ENCODE measurements at places on chromosomes 5 and 9.

GRCh38 chr5:79143684-79144379 lies 32.2 kb downstream of the BHMT start:
- ATAC-seq: no peak

- ATAC-seq: peak; percentile 57
Measured at GRCh38 chr5:133130387-133131118, 78.7 kb downstream of the HSPA4 start.

- no peak for ATAC-seq
Measured at GRCh38 chr9:70135176-70135575, 91.5 kb downstream of the MAMDC2 start.

DNA sequence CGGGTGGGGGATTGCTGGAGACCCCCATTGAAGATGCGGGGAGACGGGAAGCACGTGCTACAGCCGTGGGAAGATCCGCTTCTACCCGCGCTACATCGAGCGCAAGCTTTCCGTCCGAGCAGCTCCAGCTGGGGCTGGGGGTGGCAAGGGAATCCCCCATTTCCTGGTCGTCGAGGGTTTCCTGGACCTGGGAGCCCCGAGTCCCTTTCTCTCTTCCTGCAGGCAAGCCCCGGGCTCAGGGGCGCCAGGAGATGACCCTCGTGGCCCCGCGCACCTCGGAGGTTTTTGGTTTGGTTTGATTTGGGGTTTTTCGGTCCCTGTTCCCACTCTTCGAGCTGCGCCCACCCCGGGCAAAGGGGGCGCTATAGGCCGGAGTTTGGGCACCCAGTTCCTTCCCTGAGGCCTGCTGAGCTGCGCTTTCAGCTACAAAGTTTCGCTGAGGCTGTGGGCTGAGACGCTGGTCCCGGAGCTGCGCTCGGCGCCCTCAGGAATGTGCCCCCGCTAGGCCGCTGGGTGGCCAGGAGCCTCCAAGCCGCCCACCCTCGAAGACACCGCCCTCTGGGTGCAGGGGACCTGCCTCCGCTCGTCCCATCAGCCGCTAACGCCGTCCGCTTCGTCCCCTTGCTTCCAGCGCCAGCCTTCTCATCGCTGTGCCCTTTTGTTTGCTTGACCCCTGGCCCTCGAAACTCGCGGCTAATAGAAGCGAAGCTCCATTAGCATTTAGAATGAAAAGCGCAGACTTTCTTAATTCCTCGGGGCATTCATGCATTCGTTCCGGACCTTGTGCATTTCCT lies 2.9 kb downstream of the NR4A3 start:
- no peak for ATAC-seq

- ATAC-seq: no peak
Measured at GRCh38 chr5:40022057-40022456, 597.3 kb upstream of the DAB2 start.

GRCh38 chr5:83750749-83751148 lies 30.1 kb upstream of the HAPLN1 start:
- no peak for ATAC-seq

DNA sequence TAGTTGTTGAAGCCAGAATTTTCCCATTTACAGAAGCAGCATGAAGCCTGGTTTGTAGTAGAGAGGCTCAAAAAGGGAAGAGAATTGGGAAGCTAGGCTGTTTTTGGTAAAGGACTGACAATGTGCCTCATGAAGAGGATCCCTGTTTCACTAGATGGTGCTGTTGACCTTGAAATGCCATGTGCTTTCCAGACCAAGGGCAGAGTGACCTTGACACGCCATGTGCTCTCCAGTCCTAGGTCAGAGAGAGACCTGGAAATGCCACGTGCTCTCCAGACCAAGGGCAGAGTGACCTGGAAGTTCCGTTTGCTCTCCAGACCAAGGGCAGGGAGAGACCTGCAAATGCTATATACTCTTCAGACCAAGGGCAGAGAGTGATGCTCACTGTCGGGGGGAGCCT lies 32.0 kb downstream of the UNC13B start:
- no peak for ATAC-seq

GRCh38 chr9:21266733-21267484 lies 27.1 kb upstream of the IFNA14 start:
- no peak for ATAC-seq

DNA sequence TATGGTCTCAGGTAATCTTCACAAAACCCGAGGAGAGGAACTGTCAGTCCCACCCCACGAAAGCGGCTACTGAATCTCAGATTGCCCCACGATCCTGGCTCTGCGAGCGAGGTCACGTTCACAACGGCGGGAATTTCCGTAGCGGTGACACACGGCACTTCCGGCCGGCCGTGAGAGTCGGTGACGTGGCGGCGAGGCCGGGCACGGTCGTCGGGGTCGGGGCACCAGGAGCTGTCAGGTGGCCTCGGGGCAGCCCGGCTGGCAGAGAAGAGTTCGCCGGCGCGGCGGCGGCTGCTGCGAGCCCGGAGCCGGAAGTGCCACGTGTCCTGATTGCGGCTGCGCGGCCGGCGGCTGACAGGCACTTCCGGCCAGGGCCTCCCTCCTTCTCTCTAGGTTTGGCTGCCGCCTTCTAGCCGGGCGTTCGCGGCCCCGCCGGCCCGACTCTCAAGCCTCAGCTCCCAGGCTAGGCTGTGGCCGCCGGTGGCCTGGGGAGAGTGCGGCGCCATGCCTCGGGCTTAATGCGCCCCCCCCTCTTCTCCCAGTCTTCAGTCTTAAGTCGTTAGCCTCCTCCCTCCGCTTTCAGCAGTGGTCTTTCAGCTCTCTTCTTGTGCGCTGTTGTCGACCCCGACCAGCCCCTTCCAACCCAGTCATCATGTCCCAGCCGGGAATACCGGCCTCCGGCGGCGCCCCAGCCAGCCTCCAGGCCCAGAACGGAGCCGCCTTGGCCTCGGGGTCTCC lies at the start of gene SEC24A:
Gene SEC24A, plus strand, starts transcription at position 361 of the 738 bp plus-strand sequence. Its CDS starts 292 bp downstream, at position 653.
- peak; percentile 91 for ATAC-seq

DNA sequence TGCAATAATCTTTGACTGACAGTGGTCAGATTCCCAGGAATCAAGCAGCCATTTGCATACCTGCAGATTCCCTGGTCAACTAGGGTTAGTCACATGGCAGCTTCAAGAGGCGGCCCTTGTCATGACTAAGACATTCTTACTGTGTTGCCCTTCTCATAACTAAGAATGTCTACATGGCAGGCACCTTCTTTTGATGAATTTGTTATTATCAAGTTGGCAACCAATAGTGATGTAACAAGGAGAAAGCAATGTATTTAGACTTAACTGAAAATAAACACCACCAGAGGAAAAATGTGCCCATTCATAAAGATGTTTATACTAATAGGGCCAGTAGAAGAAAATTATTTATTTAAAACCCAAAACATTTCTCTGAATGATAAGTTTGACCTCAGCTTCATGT lies 215.6 kb downstream of the TLE1 start:
- ATAC-seq: no peak

- ATAC-seq: peak; percentile 39
Measured at GRCh38 chr9:124291801-124292396, 34.1 kb downstream of the NEK6 start.

- ATAC-seq: no peak
Measured at GRCh38 chr5:115068239-115069086, 101.2 kb downstream of the TRIM36 start.

- ATAC-seq: no peak
Measured at GRCh38 chr5:178285399-178286225, 53.0 kb upstream of the PHYKPL start.

DNA sequence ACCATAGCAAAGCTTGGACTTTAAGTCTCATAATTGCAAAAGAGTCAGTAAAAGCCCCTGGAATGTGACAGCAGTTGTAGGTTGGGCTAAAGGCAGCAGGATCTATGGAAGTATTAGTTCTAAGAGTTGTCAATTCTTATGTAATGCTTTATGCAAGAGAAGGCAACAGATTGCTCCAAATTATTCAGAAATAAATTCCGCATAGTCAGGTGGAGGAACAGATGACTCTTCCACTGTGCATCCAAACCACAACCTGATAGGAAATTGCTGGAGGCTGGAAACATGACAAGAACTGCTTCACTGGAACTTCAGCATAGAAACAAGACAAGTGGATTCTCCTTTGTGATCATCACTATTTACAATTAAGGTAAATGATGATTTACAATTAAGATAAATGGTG lies 101.0 kb downstream of the STARD4 start:
- no peak for ATAC-seq

DNA sequence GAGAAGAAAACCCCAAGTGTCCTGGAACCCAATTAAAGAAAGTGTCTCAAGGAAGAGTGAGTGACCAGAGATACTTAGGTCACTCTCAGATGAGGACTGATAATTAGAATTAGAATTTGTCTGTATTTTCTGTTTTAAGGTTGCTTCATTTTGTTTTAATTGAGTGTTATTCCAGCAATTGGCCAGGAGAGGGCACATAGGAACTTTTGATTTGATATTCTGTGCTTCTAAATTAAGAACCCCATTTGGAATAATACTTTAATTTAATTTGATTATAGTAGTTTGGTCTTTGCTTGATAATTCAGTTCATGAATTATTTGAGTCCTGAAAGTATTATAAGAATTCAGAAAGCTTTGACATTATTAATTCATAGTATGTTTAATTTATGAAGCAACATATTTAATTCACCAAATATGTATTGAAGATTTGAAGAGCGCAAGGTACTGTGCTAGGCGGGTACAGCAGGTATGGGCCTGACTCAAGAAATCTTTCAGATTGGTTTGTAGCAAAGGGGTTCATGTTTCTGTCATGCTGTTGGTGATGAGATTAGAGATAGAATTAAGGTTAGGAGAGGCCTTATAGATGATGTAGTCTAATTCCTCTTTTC lies 4.9 kb downstream of the MRPL22 start:
- ATAC-seq: no peak

- ATAC-seq: no peak
Measured at GRCh38 chr5:176902102-176902814, 3.1 kb upstream of the HK3 start.

- ATAC-seq: peak; percentile 66
Measured at GRCh38 chr5:52800394-52801213, 12.9 kb downstream of the ITGA1 start.

GRCh38 chr5:170223360-170223759 lies 9.4 kb upstream of the C5orf58 start:
- no peak for ATAC-seq

DNA sequence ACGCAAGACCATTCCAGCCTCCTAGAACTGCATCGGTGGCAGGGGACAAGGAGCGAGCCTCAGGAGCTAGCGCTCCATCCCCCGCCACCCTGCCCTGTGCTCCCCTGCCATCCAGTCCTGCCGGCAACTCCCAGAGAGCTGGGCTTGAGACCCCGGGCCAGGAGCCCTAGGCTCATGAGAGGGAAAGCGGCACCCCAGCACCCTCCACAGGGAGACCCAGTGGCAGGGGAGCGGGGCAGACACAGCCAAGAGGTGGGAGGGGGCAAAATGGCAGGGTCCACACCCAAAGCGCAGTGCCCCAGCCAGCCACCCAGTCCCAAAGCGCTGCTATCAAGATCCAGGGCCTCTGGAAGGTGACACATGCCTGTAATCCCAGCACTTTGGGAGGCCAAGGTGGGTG lies 12.7 kb downstream of the UBAC1 start:
- ATAC-seq: no peak

GRCh38 chr5:156378159-156378558 lies 51.2 kb downstream of the SGCD start:
- ATAC-seq: no peak

GRCh38 chr9:35908504-35909125 lies 675 bp upstream of the SPAAR start:
- ATAC-seq: no peak

DNA sequence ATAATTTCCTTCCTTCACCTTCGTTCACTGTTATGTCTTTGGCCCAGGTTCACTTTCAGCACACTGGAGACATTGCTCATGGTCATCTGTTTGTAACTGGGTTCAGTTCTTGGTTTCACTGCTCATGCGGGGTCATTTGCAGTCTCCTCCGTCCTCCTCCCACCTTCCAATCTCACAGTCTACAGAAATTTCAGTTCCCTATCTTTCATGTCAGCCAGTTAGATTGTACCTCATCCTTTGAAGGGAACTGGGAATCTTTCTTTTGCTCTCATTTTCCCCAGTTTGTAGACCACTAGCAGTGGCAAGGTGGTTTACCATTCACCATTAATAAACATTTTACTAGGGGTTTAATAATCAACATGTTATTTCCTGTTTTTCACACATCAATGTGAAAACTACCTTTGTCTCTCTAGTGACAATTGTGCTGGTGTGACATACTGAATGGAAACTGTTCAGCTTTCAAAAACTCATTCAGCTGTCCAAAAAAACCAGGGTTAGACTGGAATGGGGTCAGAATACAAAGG lies 100.9 kb upstream of the IL6ST start:
- no peak for ATAC-seq

DNA sequence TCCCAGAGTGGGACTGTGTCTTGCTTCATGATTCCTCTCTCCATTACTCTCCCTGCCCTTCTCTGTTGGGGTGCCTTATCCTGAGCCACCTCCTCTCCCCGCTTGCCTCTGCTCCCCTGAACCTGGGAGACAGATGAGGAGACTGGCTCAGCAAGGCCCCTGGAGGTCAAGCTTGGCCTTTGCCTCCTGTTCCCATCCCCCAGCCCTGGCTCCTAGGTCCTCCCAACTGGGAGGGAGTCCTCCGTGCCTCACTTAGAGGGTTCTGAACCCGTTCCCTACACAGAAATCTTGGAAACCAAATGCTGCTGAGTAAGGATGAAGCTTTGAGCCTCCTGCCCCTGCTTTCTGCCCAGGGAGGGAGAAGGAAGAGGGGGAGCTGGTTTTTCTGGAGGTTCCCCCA lies 9.8 kb upstream of the ENDOG start:
- ATAC-seq: no peak

GRCh38 chr5:127298656-127299055 lies 8.1 kb downstream of the MEGF10 start:
- ATAC-seq: peak; percentile 41

GRCh38 chr5:74502479-74502950 lies 138.0 kb downstream of the ENC1 start:
- no peak for ATAC-seq

GRCh38 chr9:87853302-87853701 lies 29.4 kb upstream of the SPATA31E1 start:
- no peak for ATAC-seq

- peak; percentile 80 for ATAC-seq
Measured at GRCh38 chr9:127199001-127199791, 65.4 kb upstream of the GARNL3 start.

GRCh38 chr5:151164687-151165392 lies 7.3 kb upstream of the ANXA6 start:
- ATAC-seq: peak; percentile 97

- ATAC-seq: peak; percentile 45
Measured at GRCh38 chr9:6564360-6564759, 81.2 kb downstream of the GLDC start.

- no peak for ATAC-seq
Measured at GRCh38 chr5:104295991-104296390, 733.4 kb upstream of the NUDT12 start.

DNA sequence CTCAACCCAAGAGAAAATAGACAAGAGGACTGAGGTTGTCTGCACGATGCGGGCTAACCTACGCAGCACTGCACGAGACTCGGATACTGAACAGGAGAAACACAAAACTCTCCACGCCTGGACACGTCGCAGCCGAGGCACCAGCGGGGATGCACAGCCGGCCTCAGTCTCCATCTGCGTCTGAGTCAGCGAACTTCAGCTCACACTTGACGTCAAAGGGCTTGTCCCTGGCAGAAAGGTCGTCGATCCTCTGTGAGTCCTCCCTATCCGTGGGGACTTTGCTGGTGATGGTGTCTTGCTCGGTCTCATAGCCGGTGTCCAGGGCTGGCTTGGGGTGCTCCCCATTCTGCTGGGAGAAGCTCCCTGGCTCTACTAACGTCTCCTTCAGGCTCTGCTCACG lies 60.2 kb downstream of the SECISBP2 start:
- no peak for ATAC-seq
